T47D (cell line): ENCODE measurements at places on chromosomes 13 and 19.

GRCh38 chr19:4638317-4638716 lies 999 bp upstream of the TNFAIP8L1 start:
- DNase-seq: no peak

DNA sequence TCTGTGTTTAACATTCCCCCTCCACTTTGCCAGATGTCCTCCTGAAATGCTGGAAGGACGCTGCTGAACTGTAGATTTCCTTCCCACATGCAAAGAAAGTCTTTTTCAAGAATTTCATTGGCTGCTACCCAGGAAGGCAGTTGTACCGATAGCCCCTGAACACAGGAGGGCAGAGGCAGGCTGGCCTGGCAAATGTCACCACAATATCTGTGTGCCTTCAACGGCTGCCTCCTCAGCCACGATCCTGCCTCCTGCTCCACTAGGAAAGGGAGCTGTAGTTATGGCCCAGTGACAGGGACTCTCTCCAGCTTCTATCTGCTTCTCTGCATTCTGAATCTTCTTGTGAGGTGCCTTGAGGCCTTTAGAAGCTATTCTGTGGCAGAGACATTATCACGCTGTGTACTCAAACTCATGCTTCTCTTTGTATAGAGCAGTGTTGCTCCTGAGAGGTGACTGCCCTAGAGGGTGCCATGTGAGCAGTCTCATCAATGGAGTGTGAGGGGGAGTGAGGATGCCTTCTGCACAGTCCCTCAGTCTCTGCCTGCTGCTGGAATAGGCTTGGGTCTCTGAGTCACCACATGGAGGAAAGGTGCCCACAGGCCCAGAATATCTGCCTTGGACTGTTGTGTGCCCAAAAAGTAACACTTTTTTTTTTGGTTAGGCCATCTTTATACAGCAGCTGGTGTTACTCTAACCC lies 279.8 kb downstream of the DNAJC15 start:
- no peak for DNase-seq

- DNase-seq: no peak
These were observed 14.8 kb upstream of the F7 start for GRCh38 chr13:113090806-113091205.

DNA sequence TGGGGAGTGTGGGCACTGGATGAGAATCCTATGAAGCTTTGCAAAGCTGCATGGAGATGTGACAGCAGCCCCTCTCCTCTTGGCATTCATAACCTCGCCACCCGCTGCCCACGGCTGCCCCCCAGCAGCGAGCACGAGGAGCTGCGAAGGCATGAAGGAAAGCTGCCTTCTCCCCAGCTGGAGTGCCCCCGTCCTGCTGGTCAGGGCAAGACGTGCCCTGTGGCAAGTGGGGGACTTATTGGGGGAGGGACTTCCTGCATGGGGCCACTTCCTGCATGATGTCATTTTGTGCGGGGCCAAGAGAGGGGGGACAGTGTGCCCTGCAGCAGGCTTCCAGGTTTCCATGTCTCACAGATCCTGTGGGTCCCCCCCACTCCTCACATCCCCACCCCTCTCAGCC lies 85.9 kb downstream of the TSHZ3 start:
- DNase-seq: no peak

DNA sequence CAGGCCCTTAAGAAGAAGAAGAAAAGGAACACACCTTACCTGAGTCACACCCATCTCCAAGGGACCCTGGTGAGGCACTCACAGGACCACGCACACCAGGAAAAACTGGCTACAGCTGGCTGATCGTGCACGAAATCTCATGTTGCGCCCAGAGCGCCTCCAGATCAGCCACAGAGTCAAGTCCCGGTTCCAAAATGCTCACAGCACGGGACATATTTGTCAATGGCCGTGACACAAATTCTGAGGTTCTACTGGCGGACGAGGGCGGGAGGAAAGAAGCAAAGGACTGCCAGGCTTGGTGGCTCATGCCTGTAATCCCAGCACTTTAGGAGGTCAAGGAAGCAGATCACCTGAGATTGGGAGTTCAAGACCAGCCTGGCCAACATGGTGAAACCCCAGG lies 21.5 kb downstream of the SH3GL1 start:
- no peak for DNase-seq

GRCh38 chr19:51427201-51427600 lies 9.8 kb upstream of the SIGLEC10 start:
- DNase-seq: no peak

GRCh38 chr19:42235181-42235580 lies 7.2 kb downstream of the GSK3A start:
- DNase-seq: no peak

DNA sequence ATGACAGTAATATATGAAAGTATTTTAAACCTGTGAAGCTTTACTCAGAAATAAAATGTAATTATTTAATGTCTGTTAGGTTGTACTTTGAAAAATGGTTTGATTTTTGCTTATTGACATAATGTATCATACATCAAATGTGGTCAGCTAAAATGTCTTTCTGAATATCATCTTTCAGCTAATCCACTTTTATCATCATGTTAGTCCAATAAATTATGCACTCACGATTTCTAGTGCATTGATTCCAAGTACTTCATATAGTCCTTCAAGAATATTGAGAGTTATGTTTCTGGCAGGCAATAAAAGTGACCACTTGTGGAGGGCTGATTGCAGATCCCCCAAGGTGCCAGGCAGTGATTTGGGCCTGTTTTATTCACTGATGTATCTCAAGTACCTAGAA lies 1204.1 kb downstream of the OLFM4 start:
- no peak for DNase-seq

DNA sequence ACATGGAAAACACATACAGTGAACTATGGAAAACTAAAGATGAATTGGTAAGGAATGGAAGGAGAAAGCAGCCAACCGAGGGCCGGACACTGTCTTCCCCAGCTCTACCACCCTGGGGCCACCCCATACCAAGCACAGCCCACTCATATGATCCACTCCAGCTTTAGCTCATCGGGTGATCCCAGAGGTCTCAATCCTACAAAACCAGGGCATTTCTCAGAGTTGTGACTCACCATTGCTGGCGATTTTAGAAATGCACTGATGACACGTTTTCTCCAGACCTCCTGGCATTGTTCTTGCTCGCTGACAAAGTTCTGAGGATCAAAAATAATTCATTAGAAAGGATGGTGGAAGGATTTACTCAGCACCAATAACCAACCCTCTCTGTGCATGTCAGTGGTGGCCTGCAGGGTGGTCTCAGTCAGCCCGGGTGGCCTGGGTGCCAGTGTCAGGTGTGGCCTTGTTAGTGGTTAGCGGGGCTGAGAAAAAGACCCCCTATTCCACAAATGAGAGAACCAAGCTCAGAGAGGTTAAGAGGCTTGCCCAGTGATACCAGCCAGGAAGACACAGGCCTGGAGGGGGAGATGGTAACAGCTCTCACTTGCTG lies 6.6 kb downstream of the TMEM272 start:
- no peak for DNase-seq

GRCh38 chr13:45051315-45051714 lies 62.0 kb downstream of the GPALPP1 start:
- DNase-seq: no peak

DNA sequence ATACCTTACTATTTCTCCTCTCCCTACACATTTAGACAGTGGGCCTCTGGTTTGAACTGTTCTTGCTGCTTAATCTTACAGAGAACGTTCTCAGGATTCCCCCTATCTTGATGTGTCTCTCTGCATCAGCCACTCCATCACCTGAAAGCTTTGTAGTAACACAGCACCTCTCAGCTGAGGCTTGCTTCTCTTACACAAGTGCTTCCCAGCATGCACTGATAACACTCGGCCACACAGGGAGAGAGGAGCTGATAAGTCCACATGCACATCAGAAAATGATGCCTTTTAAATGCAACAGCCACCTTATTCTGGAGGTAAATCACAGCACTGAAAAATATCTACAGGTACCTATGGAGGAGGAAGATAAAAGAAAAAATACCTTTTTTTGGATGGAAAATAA lies 192.2 kb upstream of the TSHZ3 start:
- DNase-seq: no peak

DNA sequence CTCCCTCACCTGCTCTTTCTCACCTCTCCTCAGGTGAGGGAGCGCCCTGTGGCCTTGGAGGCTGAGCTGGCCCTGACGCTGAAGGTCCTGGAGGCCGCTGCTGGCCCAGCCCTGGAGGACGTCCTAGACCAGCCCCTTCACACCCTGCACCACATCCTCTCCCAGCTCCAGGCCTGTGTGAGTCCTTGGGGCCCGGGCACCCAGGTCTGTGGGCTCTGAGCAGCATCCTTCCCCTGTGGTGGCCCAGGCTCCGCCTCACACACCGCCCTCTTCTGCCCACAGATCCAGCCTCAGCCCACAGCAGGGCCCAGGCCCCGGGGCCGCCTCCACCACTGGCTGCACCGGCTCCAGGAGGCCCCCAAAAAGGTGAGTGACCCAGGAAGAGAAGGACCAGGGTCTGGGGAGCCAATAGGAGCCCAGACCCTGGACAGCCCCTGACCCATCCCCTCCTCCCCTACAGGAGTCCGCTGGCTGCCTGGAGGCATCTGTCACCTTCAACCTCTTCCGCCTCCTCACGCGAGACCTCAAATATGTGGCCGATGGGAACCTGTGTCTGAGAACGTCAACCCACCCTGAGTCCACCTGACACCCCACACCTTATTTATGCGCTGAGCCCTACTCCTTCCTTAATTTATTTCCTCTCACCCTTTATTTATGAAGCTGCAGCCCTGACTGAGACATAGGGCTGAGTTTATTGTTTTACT lies 1.9 kb downstream of the IFNL1 start:
- no peak for DNase-seq

- DNase-seq: no peak
These were observed 492.7 kb downstream of the GPC5 start for GRCh38 chr13:91891141-91891540.

DNA sequence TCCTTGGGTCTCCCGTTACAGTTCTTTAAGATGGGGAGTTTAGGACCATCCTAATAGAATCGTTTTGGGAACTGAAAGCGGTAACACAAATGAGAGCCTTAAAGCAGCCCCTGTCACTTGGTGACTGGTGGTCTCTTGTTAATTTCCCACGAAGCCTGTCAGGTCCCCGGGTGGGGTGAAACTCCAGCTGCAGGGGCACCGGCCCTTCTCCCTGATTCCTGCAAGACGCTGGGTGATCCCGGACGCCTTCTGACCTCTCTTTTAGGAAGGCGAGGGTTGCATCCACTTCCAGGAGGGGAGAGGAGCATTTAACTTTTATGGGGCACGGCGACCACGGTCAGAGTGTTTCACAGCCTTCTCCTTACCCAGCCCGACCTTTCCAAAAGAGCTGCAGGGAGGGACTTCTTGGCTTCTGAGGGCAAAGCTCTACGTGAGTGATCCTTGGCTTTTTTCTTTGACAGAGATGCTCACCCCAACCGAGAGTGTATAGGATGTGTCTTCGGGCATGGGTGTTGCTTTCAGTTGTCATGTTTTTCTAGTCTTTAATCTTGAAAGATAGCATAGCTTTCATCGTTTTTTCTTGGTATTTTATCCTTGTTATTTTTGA lies 688 bp downstream of the ZNF225 start:
- no peak for DNase-seq

DNA sequence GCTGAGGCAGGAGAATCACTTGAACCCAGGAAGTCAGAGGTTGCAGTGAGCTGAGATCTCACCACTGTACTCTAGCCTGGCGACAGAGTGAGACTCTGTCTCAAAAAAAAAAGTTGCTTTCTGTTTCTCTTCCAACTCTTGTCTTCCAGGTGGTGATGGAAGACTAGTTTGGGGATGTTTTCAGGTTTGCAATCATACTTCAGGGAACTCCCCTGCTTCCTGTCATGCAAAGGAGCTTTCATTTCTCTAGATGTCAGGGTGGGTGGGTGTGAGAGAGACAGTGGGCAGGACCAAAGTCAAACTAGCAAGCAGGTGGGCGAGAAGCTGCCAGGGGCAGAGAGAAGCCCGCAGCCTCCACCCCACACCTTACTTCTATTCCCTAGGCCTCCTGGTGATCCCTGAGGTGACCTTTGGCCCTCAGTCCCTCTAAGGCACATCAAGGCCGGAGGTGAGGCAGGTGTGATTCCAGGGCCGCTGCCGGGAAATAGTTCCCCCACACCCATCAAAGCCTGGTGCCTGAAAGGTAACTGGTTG lies 25.7 kb downstream of the CCNE1 start:
- DNase-seq: no peak

DNA sequence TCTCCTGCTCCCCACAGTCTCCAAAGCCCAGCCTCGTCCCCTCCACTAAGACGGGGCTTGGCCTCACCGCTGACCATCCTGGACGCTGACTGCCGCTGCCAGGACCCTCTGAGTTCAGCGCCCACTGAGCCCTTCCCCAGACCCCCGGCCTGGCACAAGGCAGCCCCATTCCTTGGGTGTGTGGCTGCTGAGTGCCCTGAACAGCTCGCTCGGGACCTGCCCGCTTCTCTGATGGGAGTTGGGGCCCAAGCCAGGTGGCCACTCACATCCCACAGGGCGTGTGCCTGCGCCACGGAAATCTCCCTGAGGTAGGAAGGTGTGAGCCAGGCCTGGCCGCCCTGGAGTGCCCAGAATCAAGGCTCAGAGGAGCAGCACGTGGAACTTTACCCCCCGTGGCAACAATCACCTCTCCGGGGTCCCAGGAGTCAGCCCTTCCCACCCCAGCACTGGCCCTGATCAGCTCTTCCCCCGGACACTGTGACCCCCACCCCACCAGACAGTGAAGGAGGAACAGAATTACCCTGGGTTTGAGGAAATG lies 20.8 kb downstream of the C13orf46 start:
- DNase-seq: no peak

DNA sequence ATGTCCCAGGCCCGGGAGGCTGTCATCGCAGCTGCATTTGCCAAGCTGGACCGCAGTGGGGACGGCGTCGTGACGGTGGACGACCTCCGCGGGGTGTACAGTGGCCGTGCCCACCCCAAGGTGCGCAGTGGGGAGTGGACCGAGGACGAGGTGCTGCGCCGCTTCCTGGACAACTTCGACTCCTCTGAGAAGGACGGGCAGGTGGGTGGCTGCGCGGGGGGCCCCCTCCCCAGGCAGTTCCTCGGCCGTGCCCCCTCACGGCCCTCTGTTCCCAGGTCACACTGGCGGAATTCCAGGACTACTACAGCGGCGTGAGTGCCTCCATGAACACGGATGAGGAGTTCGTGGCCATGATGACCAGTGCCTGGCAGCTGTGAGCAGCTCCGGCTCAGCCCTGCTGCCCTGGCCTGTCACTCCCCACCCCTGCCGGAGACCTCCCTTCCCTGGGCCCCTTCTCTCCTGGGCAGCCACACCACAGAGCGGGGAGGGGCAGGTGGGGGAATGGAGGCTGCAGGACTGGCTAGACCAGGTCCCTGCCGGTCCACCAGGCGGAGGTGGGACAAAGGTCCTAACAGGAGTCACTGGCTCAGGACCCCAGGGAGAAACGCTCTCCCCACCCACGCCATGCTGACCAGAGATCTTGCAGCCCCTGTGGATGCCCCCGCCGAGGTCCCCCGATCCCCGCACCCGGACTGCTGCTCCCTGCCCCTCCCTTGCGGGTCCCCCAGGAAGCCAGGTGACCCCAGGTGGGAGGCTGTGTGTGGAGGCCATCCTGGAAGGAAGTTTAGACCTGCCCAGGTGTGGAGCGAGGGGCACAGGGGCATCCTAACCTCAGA lies 1.1 kb downstream of the CAPS start:
- DNase-seq: peak; percentile 22

GRCh38 chr19:13872695-13873389 lies 4.1 kb upstream of the NANOS3 start:
- no peak for DNase-seq
